ENCODE measurements at places on chromosomes 16 and 17.
A peak's percentile ranks its signal among the peaks of the same experiment; 100 is the strongest.

DNA sequence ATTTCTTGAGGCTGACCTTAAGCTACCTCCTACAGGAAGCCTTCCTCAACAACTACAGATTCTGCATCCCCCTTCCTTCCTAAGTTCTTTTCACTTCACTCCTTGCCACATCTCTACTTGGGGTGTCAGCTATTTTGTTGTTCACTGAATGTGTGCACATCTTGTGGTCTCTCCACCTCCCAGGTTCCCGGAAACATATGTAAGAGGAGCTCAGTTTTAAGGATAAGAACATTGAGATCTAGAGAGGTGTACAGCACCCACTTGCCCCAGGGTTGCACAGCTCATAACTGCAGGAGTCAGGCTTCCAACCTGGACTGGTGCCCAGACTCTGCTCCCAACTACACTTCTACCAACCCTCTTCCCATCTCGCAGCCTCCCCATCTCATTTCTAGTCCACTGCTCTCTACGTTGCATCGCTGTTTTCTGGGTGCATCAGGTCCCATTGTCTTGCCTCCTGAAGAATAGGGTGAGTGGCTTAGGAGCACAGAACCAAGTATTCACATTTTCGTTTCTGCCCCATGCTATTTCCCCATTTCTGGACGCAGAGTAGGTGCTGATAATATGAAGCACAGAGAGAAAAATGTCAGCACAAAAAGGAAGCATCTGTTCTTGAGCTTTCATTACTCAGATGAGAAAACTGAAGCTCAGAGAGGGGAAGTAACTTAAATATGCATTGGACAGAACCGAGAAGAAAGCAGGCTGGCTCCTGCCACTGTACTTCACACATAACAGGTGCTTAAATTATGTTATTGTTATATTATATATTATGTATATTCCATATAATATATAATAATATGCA is 292.0 kb upstream of the CCL2 start:
- no peak for DNase-seq

DNA sequence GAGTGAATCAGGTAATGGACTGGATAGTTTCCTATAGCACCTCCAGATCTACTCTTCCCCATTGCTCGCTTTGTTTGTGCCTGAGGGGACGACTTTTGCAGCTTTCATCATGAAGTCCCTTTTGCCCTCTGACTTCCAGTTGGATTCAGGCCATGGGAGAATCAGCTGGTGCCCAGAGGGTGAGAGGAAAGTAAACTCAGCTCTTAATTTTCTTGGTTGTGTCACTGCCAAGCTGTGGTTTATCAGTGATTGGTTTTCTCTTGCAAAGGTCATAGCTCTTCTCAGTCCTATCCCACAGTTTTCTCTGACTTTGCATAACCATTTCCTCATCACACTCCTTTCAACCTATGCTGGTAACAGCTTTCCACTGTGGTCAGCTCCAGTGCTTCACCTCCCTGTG is 200.1 kb downstream of the KCNJ2 start:
- DNase-seq: no peak

- DNase-seq: no peak
These were observed 4.3 kb upstream of the TLCD2 start for GRCh38 chr17:1714427-1714979.

DNA sequence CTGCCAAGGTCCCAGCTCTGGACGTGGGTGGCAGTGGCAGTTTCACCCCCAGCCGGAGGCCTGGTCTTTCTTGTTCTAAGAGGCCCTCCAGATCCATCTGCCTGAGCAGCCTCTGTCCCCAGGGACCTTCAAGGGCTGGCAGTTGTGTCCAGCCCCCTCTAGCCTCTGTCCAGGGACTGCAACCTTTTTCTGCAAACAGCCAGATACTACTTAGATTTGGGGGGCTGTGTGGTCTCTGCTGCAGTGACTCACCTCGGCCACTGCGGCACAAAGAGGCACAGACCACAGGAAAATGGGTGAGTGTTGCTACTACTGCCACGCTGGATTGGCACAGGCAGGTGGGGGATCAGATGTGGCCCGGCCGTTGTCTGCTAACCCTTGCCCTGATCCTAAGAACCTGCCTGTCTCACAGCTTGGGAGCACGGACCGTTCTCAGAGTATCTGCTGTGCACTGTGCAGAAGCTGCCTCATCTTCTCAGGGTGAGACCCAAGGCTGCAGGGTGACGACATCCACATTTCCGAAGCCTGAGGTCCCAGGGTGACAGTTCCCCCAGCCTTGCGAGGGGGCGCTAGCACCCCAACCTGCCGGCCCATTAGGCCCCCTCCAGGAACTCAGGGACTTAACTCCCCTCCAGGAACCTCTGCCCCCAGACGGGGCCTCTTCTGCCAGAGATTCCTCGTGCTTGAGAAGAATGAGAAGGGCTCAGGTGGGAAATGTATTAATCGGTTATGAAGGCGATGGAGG is 27.6 kb downstream of the MXRA7 start:
- DNase-seq: no peak

GRCh38 chr17:7019839-7020519 is 2.9 kb upstream of the BCL6B start:
- no peak for DNase-seq

- no peak for DNase-seq
These were observed 14.0 kb downstream of the CEP295NL start for GRCh38 chr17:78888941-78889518.

- DNase-seq: no peak
These were observed 4.3 kb downstream of the MPO start for GRCh38 chr17:58276423-58276822.

DNA sequence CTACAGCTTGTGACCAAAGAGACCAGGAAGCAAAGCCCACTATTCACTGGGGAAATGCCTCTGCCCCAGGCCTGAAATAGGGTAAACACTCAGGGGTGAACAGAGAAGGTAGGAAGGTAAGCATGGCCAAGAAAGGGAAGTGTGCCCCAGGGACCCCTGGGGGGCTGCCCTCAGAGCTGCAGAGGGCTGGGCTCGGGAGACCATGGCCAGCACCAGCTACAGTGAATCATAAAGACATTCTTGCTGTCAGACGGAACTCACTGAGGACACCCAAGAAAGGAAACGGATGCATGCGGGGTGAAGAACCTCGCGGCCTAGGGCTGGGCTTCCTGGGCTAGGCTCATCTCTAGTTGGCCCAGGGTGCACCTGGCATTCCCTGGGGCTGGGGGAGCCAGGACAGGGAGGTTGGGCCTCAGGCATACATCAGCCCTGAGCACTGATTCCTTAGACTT is 9.6 kb downstream of the HIC1 start:
- DNase-seq: no peak

DNA sequence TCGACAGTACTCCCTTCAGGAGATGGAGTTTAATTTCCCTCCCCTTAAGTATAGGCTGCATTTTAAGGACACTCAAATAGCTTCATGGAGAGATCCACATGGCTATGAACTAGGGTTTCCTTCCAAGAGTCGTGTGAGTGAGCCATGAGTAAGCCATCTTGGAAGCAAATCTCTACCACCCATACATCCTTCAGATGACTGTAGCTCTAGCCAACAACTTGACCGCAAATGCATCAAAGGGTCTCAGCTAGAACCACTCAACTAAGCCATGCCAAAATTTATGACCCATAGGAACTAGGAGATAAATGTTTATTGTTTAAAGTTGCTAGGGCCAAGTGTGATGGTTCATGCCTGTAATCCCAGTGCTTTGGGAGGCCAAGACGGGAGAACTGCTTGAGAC is 43.4 kb downstream of the METTL16 start:
- no peak for DNase-seq

GRCh38 chr16:53435066-53435688 is 906 bp downstream of the RBL2 start:
- DNase-seq: peak; percentile 59

DNA sequence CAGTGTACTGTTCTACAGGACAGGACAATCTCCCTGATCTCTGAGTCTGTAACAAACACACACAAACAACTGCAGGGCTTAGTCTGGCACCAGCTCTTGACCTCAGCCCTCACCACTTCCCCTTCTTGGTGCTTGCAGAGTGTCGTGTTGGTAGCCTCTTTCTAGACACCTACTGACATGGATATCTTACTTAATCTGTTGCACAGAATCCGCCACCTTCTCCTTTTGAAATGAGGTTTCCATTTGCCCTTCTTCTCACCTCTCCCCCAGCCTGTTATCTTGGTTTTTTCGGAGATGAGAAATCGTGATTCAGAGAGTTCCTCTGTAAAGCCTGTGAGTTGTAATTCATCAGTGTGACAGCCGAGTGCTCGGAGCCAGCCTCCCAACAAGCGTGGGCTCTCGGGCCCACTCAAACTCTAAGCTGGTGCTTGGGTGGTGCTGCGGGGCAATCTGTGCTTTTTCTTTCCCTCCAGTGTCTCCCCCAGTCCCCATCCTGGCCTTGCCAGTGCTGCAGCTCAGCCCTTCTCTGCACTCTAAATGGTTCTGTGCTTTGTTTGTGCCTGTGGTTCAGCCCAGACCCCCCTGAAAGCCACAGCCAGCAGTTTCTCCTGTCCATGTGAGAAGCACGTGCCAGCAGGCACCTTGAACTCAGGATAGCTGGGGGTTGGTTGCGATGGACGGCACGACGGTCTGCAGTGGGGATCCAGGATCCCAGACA is 28.1 kb downstream of the KIAA0513 start:
- DNase-seq: peak; percentile 17

GRCh38 chr16:27430923-27431484 is 29.0 kb downstream of the IL21R start:
- no peak for DNase-seq

DNA sequence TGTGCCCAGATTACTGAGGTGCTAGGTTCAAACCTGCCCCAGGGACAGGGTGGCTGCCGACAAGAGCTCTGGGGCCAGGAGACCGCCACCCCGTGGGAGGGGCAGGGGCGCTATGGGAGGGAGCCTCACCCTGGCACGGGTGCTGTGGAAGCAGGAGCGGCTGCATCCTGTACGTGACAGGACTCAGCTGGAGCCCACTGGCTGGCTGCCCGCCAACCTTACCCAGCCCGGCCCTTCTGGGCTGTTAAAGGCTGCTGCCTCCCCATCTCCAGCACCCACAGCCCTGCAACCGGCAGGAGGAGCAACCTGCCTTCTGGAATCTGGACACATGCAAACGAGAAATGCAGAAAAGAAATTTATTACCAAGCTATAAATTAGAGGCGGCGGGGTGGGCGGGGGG is 11.2 kb downstream of the PAM16 start:
- DNase-seq: no peak

DNA sequence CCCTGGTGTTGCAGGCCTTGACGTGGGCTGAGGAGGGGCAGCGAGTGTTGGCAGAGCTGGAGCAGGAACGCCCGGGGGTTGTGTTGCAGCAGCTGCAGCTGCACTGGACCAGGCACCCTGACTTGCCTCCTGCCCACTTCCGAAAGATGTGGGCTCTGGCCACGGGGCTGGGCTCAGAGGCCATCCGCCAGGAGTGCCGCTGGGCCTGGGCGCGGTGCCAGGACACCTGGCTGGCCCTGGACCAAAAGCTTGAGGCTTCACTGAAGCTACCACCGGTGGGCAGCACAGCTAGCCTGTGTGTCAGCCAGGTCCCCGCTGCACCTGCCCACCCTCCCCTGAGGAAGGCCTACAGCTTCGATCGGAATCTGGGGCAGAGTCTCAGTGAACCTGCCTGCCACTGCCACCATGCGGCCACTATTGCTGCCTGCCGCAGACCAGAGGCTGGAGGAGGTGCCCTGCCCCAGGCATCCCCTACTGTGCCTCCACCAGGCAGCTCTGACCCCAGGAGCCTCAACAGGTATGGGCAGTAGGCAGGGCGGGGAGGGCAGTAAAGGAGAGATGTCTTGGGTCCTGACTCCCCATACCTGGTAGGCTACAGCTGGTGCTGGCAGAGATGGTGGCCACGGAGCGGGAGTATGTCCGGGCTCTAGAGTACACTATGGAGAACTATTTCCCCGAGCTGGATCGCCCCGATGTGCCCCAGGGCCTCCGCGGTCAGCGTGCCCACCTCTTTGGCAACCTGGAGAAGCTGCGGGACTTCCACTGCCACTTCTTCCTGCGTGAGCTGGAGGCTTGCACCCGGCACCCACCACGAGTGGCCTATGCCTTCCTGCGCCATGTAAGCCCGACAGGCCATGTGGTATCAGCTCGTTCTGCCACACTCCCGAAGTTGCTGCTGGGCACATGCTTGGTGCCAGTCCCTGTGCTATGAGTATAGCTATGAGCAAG is 5.6 kb downstream of the PLEKHG4 start:
- no peak for DNase-seq

DNA sequence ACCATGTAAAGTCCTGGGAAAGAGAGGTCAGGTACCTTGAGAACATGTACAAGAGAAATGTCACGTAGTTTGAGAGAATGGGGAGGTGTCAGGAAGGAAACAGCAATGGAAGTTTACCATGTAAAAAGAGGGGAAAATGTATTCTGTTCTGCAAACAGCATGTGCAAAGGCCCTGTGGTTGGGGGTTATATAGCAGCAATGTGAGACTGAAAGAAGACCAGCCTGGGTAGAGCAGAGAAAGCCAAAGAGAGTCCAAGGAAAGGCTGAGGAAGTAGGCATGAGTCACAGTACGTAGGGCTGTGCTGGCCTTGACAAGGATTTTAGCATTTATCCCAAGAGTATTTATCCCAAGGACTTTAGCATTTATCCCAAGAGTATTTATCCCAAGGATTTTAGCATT is 141.3 kb upstream of the CACNG3 start:
- no peak for DNase-seq

GRCh38 chr17:72204742-72205141 is 83.9 kb downstream of the SOX9 start:
- no peak for DNase-seq

DNA sequence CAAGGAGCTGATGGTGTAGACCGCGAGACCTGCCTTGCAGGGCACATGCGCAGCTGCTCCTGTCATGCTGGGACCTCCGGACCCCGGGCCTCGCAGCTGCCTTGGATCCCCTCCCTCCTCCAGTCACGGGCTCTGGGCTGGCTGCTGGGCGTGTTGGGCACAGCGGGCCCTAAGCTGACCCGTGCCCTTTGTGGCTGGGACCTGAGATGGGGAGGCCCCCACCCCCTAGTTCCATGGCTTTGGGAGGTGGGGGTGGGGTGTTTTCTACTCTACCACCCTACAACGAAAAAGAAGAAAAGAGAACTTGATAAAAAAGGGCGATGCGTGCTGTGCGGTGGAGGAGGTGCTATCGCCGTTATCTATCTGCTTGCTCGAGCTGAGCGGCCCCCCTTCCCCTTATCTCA is 14.5 kb downstream of the ZFPM1 start:
- no peak for DNase-seq

DNA sequence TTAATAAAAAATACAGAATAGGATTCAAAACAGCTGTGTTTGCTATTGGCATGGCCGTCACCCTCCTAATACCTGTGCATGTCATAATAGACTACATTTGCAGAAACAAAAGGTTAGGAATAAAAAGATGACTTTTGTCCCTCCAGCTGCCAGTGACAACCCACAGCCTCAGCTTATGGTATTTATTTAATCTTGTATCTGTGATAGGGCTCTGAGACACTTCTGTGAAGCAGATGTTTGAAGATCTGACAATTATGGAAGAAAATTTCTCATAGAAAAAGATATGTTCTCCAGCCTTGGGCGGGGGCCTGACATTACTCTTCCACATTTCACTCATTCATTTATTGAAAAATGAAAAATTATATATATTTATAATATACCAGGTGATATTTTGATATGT is 62.2 kb downstream of the PITPNC1 start:
- no peak for DNase-seq

GRCh38 chr16:69823831-69824563 is 61.9 kb downstream of the WWP2 start:
- DNase-seq: no peak

All from effector CD8-positive, alpha-beta T cell (primary cell).